ENCODE measurements at places on chromosomes 12 and 14.
A peak's percentile ranks its signal among the peaks of the same experiment; 100 is the strongest.

- no peak overlapping the region for H3K27ac ChIP-seq
- H3K27me3 ChIP-seq = no peaks in the 10 kb centered on the region
- no peak for DNase-seq
- no peak overlapping the region for H3K4me3 ChIP-seq
Measured at GRCh38 chr12:52011602-52012214, 5.0 kb downstream of the TAMALIN start.

DNA sequence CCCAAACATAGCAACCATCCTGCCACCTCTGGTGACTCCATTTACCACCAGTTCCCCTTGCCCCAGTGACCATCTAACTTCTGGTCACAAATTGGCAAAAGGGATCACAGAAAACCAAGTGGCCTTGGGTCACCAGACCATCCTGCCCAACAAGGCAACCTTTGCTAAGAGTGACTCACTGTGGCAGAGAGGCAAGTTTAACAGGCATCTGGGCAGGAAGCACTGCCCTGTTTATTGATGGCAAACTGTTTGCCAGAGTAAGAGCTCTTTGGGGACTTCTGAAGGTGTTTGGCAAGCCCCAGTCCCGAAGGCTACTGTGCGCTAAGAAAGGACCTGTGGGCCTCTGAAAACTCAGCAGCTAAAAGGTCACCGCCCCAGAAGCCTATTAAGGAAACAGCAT is 28.2 kb upstream of the TMEM233 start:
- H3K36me3 ChIP-seq = no peaks in the 10 kb centered on the region
- H3K27me3 ChIP-seq = no peaks in the 10 kb centered on the region
- no peak for DNase-seq
- no peak overlapping the region for H3K27ac ChIP-seq

DNA sequence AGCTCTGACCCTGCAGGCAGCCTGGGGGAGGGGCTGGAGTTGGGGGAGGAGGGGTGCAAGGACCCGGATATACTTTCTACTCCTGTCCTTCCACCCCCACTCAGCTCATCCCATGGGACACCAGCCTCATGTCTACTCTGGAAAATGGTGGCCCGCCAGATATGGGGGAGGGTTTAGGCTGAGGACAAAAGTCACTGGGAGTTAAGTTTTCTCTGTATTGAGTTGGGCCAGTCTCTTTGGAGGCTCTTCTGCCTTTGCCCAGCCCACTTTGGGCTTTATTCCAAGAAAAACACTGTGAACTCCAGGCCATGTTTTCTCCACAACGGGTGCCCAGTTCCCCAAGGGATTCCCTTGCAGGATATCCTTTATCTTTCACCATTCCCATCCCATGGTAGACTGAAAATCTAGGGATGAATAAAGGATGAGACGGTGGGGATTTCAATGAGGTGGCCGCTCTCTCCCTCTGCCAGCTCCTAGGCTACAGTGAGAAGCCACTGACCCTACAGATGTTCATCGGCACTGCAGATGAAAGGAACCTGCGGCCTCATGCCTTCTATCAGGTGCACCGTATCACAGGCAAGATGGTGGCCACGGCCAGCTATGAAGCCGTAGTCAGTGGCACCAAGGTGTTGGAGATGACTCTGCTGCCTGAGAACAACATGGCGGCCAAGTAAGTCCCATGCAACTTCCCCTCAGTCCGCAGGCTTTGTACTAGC is 4.9 kb downstream of the NFATC4 start:
- no peaks in the 10 kb centered on the region for H3K4me1 ChIP-seq
- H3K27ac ChIP-seq = no peak overlapping the region
- H3K4me3 ChIP-seq = no peak overlapping the region
- no peaks in the 10 kb centered on the region for H3K27me3 ChIP-seq
- no peak for DNase-seq
- H3K36me3 ChIP-seq = no peaks in the 10 kb centered on the region

DNA sequence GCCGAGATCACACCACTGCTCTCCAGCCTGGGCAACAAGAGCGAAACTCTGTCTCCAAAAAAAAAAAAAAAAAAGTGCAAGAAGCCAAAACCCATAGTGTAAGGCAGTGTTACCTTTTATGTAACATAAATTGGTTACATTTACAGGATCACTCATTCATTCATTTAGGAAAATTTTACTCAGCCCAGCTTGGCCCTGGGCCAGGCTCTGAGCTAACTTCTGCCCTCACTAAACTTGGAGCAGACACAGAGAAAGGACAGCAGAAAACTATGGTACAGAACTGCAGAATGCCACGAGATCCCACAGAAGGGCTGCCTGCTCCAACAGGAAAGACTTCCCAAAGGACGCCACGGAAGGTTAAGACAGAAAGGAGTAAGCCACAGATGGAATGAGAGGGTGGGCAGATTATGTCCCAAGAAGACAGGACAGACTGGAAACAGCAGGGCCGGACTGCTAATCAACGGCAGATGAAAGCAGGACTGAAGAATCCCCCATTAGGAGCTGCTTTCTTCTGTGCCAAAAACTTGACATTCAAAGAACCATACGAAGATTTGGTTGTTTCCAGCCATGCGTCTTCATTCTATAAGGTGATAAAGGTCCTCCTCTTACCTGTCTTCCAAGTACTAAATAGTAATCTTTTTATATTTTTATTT is 18.9 kb downstream of the PPP1R13B start:
- H3K4me3 ChIP-seq = no peak overlapping the region
- H3K4me1 ChIP-seq = peaks cover 40% of the 10 kb centered on the region
- DNase-seq = peak; percentile 30
- no peaks in the 10 kb centered on the region for H3K27me3 ChIP-seq

- H3K4me3 ChIP-seq = no peak overlapping the region
- H3K27me3 ChIP-seq = no peaks in the 10 kb centered on the region
- DNase-seq = no peak
- no peak overlapping the region for H3K27ac ChIP-seq
- H3K4me1 ChIP-seq = no peaks in the 10 kb centered on the region
- no peaks in the 10 kb centered on the region for H3K36me3 ChIP-seq
Measured at GRCh38 chr14:62125793-62126192, 363.6 kb downstream of the SNAPC1 start.

- H3K4me3 ChIP-seq = peak overlapping the region; percentile 21
- H3K36me3 ChIP-seq = no peaks in the 10 kb centered on the region
- no peaks in the 10 kb centered on the region for H3K27me3 ChIP-seq
Measured at GRCh38 chr14:93788543-93789227, 400 bp upstream of the PRIMA1 start.
